ENCODE measurements at places on chromosomes 6 and 20. TPM values are rescaled to one million over a fixed set of nuclear protein-coding genes. Genes with fewer than 3 reads are reported as not detected.

- no peak for DNase-seq
- no peaks in the 10 kb centered on the region for H3K4me1 ChIP-seq
- H3K27ac ChIP-seq, result no peak overlapping the region
- H3K36me3 ChIP-seq, result no peaks in the 10 kb centered on the region
Observed at GRCh38 chr6:165010556-165011535, 298.6 kb downstream of the C6orf118 start.

GRCh38 chr20:17783671-17784070 is 83.9 kb downstream of the BANF2 start:
- DNase-seq, result no peak
- H3K27me3 ChIP-seq, result peaks cover 2% of the 10 kb centered on the region
- H3K36me3 ChIP-seq, result no peaks in the 10 kb centered on the region
- no peak overlapping the region for H3K4me3 ChIP-seq
- H3K4me1 ChIP-seq, result no peaks in the 10 kb centered on the region
- H3K27ac ChIP-seq, result no peak overlapping the region

Gene ULBP3
- total RNA-seq, result 1.3 TPM

Gene BACH2
- 51.3 TPM for total RNA-seq

DNA sequence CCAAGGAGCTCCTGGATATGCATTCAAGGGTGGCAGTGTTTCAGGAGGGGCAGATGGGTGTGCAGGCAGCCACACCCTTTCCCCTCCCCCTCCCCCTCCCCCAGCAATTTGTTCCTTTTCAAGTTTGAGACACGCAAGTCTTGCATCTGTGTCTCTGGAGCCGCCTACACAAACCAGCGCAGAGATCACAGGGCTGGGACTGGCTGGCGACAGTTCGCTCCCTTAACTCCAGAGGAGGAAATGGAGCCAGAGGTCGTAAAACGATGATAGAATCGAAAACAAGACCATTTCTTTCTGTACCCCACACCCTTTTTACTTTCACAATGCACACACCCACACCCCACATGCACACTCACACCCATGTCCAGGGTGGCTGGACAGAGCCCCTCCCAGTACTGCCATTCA is 163.1 kb downstream of the LY86 start:
- DNase-seq, result peak; percentile 53
- no peak overlapping the region for H3K4me3 ChIP-seq
- no peak overlapping the region for H3K27ac ChIP-seq
- no peaks in the 10 kb centered on the region for H3K27me3 ChIP-seq
- no peaks in the 10 kb centered on the region for H3K36me3 ChIP-seq

- H3K36me3 ChIP-seq, result no peaks in the 10 kb centered on the region
- H3K27me3 ChIP-seq, result peaks cover 3% of the 10 kb centered on the region
- H3K27ac ChIP-seq, result no peak overlapping the region
- no peak for DNase-seq
- no peaks in the 10 kb centered on the region for H3K4me1 ChIP-seq
- H3K4me3 ChIP-seq, result no peak overlapping the region
Observed at GRCh38 chr6:6460416-6460815, 128.1 kb upstream of the LY86 start.

- DNase-seq, result no peak
- H3K4me1 ChIP-seq, result no peaks in the 10 kb centered on the region
- no peaks in the 10 kb centered on the region for H3K27me3 ChIP-seq
- no peaks in the 10 kb centered on the region for H3K36me3 ChIP-seq
- H3K4me3 ChIP-seq, result no peak overlapping the region
- H3K27ac ChIP-seq, result no peak overlapping the region
Observed at GRCh38 chr20:53859684-53860083, 210.7 kb downstream of the BCAS1 start.

- no peak overlapping the region for H3K27ac ChIP-seq
- H3K4me3 ChIP-seq, result no peak overlapping the region
- H3K27me3 ChIP-seq, result no peaks in the 10 kb centered on the region
- no peaks in the 10 kb centered on the region for H3K4me1 ChIP-seq
- DNase-seq, result no peak
Observed at GRCh38 chr20:24816907-24817306, 132.2 kb upstream of the CST7 start.

Gene RAMACL
- 0.52 TPM for total RNA-seq

DNA sequence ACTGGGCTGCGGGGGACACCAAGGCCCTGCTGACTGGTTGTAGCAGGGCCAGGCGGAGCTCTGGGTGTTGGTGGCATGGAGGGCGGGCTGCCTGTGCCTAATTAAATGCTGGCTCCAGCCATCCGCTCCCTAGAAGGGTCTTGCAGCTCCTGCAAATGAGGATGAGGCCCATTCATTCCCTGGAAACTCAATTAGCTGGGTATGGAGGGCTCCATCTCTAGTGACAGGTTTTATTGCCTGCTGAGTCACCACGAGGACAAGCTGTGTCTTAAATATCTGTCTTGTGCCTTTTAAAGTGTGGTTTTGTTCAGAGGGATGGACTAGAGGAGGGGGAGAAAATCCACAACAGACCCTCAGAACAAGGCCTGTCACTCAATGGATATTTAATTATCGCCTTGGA is 60.9 kb downstream of the SULF2 start:
- no peak overlapping the region for H3K27ac ChIP-seq
- H3K36me3 ChIP-seq, result no peaks in the 10 kb centered on the region
- H3K4me3 ChIP-seq, result no peak overlapping the region
- peaks cover 33% of the 10 kb centered on the region for H3K4me1 ChIP-seq
- H3K27me3 ChIP-seq, result no peaks in the 10 kb centered on the region

Gene SUMO4
- 9.0 TPM for total RNA-seq

DNA sequence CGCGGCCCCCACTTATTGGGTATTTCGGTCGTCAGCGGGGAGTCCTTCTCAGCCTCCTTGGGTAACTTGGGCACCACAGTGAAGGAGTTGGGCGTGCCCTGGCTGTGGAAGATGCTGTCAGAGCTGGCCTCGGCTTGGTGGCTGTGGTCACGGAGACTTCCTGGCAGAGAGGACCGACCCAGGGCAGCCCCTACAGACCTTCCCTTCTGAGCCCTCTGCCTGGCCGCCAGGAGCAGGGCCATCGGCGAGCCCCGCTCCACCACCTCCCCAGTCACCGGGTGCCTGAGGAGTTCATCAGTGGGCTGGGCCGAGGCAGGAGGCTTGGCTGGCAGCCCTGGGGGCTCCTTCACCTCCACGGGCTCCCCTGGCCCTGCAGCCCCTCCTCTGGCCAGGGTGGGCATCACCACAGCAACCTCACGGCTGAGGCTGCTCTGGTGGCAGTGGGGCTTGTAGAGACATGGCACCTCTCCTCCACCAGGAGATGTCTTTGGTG is 37.2 kb downstream of the C6orf132 start:
- no peak overlapping the region for H3K4me3 ChIP-seq
- no peaks in the 10 kb centered on the region for H3K27me3 ChIP-seq
- no peaks in the 10 kb centered on the region for H3K36me3 ChIP-seq

GRCh38 chr6:28720357-28721231 is 194.9 kb downstream of the GPX5 start:
- no peak overlapping the region for H3K27ac ChIP-seq
- no peak for DNase-seq
- H3K27me3 ChIP-seq, result peaks cover 30% of the 10 kb centered on the region
- no peaks in the 10 kb centered on the region for H3K36me3 ChIP-seq

GRCh38 chr6:81857812-81858211 is 105.3 kb upstream of the TENT5A start:
- no peaks in the 10 kb centered on the region for H3K36me3 ChIP-seq
- H3K27me3 ChIP-seq, result no peaks in the 10 kb centered on the region
- no peak overlapping the region for H3K4me3 ChIP-seq
- H3K4me1 ChIP-seq, result no peaks in the 10 kb centered on the region
- H3K27ac ChIP-seq, result no peak overlapping the region

Gene SRF
- total RNA-seq, result 24.0 TPM

- H3K27ac ChIP-seq, result no peak overlapping the region
- DNase-seq, result no peak
- H3K4me3 ChIP-seq, result no peak overlapping the region
- no peaks in the 10 kb centered on the region for H3K27me3 ChIP-seq
- H3K36me3 ChIP-seq, result no peaks in the 10 kb centered on the region
- H3K4me1 ChIP-seq, result no peaks in the 10 kb centered on the region
Observed at GRCh38 chr20:9617940-9618339, 103.5 kb downstream of the LAMP5 start.

DNA sequence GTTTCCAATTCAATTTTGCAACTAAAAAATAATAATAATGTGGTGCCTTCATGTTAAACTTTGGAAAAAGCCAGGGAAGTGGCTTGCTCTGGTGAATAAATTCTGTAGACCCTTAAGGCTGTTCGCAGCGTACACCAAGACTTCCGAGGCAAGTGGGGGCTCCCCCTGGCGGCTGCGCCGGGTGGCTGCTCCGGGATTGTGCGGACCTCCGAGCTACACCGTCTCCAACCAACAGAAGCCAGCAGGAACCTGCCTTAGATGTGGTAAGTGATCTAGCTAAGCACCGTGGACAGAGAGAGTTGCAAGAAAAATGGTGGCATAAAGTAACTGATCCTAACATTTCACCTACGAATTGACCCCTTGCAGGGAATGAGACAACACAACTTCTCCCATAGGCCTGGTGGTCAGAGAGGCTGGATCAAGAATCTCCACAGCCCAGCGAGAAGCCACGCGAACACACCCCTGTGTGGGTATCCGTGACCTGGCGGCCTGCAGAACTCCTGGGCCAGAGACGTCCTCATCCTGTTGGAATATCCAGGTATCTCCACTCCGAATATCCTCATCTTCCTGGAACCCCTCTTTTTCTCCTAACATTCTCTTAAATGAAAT is 69.6 kb downstream of the TBXT start:
- H3K36me3 ChIP-seq, result no peaks in the 10 kb centered on the region
- peaks cover 3% of the 10 kb centered on the region for H3K27me3 ChIP-seq
- no peak for DNase-seq
- H3K27ac ChIP-seq, result no peak overlapping the region
- H3K4me3 ChIP-seq, result no peak overlapping the region

DNA sequence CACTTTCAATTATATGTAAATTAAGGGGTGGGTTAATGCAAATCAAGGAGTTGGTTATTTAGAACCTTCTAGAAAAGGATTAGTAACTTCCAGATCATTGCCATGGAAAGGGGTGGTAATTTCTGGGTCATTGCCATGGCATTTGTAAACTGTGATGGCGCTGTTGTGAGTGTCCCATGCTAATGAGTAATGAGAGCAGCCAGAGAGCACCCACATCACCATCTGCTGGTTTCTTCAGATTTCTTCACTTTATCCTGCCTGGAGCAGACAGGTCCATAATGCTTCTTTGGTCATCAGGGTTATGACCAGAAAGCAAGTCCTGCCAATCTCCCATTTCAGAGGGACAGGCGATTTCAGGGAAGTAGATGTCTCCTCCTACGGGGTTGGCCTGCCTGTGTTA is 311.3 kb upstream of the CNR1 start:
- no peak overlapping the region for H3K4me3 ChIP-seq
- no peaks in the 10 kb centered on the region for H3K36me3 ChIP-seq
- no peak for DNase-seq
- H3K27me3 ChIP-seq, result no peaks in the 10 kb centered on the region

Gene SLC25A27
- total RNA-seq, result 0.54 TPM

Gene GPANK1
- 9.8 TPM for total RNA-seq

DNA sequence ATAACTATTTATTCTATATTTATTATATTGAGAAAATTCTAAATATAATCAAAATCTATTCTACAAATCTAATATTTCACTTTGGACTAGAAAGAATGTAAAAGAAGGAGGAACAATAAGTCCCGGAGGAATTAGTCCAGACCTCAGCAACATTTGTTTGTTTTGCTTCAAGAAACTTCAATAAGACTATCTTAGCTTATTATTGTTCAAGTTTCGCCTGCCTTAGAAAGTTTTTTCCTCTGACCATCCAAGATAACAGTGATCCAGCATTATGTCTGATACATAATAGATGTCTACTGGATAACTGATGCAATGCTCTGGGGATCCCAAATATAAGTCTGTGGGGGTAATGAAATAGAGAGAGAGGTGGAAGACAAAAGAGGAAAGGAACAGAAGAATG is 28.7 kb upstream of the NT5E start:
- H3K4me1 ChIP-seq, result no peaks in the 10 kb centered on the region
- no peak for DNase-seq
- H3K36me3 ChIP-seq, result no peaks in the 10 kb centered on the region

DNA sequence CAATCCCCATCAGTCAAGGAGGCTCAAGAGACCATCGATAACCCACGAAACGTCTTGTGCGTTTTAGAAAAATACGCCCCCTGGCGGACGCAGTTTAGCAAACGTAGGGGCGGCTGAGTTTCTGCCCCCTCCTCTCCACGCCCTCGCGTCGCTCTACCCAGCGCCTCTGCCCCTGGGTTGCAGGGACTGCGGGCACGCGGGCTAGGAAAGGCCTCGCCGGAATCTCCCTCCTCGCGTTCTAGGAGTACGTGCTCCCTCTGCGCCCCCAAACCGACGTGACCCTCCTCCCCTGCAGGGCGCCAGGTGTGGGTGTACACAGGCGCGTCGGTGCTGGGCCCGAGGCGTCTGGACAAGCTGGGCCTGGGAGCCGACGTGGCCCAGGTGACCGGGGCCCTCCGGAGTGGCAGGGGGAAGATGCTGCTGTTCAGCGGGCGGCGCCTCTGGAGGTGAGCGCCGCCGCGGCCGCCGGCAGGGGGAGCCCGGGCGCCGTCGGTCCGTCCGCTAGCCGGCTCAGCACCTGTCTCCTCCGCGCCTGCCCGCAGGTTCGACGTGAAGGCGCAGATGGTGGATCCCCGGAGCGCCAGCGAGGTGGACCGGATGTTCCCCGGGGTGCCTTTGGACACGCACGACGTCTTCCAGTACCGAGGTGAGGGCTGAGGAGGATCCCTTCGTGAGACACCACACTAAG is 5.3 kb downstream of the MMP9 start:
- H3K4me3 ChIP-seq, result no peak overlapping the region
- no peak overlapping the region for H3K27ac ChIP-seq
- peak; percentile 69 for DNase-seq

GRCh38 chr6:75499640-75500039 is 6.0 kb upstream of the FILIP1 start:
- no peaks in the 10 kb centered on the region for H3K36me3 ChIP-seq
- peaks cover 10% of the 10 kb centered on the region for H3K27me3 ChIP-seq
- no peak overlapping the region for H3K27ac ChIP-seq
- no peak for DNase-seq
- no peak overlapping the region for H3K4me3 ChIP-seq
- no peaks in the 10 kb centered on the region for H3K4me1 ChIP-seq

Gene HLA-DMB
- 17.6 TPM for total RNA-seq

Gene HCRTR2
- not detected for total RNA-seq

DNA sequence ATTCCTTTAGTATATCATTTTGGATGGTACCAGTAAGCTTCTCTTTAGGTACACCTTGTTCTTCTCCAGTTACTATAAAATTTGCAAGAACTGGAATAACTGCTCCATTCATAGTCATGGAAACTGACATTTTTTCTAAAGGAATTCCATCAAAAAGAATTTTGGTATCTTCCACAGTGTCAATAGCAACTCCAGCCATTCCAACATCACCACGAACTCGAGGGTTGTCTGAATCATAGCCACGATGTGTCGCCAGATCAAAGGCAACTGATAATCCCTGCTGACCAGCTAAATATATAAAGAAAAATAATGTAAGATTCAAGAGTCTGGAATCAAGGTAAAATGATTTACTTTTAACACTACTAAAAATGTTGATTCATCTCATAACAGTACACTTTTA is 5.3 kb downstream of the MMUT start:
- H3K4me1 ChIP-seq, result peaks cover 22% of the 10 kb centered on the region
- peaks cover 10% of the 10 kb centered on the region for H3K36me3 ChIP-seq
- DNase-seq, result no peak
- no peak overlapping the region for H3K4me3 ChIP-seq
- H3K27me3 ChIP-seq, result no peaks in the 10 kb centered on the region

Data from CD4-positive, CD25-positive, alpha-beta regulatory T cell (primary cell).